ENCODE measurements at places on chromosomes 12 and 14. TPM values are rescaled to one million over a fixed set of nuclear protein-coding genes. Genes with fewer than 3 reads are reported as not detected.

The DPF3 gene
- 0.38 TPM for total RNA-seq

GRCh38 chr12:58349161-58349560, 407.8 kb downstream of the ATP23 start:
- DNase-seq = no peak

The GLIPR1L1 gene
- total RNA-seq = not detected

GRCh38 chr12:132160601-132161035, 16.4 kb downstream of the NOC4L start:
- DNase-seq = no peak

The CCDC60 gene
- total RNA-seq = not detected

DNA sequence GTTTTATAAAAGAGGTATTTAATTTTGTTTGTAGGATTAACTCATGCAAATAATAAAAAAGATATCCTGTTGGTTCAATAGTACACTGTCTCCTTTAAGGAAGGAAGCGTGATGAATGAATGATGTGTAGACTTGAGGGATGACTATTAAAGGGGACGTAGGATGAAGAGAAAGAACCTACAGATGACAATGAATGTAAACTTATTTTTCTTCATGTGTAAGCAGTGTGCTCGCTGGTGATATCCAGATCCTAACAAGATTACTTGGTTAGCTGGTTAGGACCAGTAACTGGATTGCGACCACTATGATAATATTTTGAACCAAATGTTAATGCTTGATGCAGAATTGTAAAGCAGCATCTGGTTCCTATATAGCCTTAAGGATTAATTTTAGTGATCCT, 2.6 kb downstream of the ARF6 start:
- no peak for DNase-seq
